ENCODE measurements at places on chromosomes 6 and 20.
A peak's percentile ranks its signal among the peaks of the same experiment; 100 is the strongest.

- no peak for DNase-seq
Measured at GRCh38 chr20:38224531-38224930, 36.0 kb downstream of the KIAA1755 start.

- DNase-seq, result peak; percentile 33
Measured at GRCh38 chr6:1678201-1678600, 68.5 kb downstream of the FOXC1 start.

GRCh38 chr6:162651505-162651904 lies 76.1 kb downstream of the PRKN start:
- no peak for DNase-seq

DNA sequence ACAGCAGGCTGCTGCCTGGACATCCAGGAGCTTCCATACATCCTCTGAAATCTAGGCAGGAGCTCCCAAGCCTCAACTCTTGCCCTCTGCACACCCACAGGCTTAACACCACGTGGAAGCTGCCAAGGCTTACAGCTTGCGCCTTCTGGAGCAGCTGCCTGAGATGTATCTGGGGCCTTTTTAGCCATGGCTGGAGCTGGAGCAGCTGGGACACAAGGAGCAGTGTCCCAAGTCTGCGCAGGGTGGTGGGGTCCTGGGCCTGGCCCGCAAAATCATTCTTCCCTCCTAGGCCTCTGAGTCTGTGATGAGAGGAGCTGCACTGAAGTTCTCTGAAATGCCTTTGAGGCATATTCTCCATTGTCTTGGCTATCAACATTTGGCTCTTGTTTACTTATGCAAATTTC lies 255.0 kb downstream of the DLL1 start:
- no peak for DNase-seq

DNA sequence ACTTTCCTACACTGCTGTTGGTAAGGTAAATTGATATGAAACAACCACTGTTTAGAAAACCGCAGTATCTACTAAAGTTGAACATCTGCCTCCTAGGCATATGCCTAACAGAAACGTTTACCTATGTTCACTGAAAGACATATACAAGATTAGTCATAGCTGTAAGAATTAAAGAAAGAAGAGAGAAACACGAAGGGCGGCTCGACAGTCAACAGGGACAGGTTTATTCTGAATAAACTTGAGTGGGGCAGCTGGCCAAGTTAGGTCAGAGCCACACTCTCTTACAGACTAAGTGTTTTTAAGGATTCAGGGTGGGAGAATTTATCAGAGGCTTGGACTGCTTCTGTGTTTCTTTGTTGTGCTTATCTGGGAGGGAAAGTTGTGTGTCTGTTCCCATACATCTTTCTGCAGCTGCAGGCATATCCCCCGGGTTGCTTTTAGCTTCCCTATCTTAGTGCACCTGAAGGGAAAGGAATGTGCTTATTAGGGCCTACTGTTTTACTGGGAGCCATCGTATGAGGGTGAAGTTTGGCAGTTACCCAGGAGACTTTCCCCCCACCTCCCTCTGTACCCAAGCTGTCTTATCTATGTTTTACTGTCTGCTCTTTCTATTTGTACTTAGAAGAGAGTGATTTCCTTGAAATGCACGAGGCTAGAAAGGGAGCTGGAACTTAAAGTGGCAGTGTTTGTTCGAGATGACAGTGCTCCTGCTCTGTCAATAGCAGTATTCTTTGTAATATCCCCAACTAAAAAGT lies 20.4 kb downstream of the PROCR start:
- DNase-seq, result no peak

DNA sequence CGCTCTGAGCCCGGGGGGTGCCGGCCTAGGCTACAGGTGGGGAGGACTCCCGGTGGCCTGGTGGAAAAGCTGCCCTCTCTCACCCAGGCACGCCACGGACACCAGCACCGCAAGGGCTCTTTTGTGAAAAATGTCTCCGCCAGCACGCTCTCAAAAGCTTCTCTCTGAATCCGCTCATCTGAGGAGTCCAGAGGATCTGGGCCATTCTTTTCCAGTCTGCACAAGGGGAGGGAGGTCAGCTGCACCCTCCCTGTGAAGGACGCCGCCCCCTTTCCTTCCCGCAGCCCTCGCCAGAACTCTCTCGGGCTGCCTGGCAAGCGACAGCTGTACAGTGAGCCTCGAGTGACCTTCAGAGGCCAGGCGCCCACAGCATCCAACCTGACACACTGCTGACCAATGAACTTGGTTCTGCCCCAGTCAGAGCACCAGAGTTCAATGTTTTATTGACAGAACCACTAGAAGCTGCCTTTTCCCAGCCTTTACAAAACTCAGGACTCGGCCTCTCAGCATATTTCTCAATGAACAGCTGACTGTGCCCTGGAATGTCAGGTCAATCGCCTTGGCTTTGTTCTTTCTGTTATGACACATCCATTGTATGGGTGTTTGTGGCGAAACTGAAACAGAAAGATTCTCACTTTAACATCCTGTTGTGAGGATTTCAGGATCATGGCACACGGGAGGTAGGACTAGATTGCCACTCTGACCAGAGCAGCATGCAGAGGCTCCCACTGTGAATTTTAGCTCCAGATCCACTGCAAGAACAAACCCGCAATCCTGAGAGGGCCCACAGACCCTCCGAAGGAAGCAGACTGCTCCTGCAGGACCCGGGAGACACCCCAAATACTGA lies 26.7 kb downstream of the SERPINB9 start:
- DNase-seq, result no peak

DNA sequence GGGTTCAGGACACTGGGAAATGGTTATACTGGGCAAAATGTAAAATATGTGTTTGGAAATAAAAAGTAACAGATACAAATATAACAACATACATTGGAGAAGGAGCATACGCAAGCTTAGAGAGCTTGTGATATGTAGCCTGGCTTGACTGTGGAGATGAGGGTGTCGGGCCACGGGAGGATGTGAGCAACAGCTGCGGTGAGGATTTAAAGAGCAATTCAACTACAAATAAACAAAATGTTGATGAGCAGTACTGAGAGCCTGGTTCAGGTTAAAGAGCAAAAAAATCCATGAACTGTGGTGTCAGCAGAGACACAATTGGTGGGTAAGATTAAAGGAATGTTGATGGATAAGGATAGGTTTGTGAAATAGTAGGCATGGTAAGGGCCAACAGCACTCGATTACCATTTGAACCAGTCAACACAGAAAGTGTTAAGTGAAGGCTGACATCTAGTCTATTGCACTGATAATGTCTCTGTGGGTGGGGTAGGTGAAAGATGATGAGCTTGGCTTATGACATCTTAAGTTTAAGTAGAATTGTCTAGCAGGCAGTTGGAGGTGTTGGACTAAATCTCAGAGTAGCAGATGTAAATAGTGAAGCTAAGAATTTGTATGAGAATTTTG lies 723.2 kb downstream of the EPM2A start:
- no peak for DNase-seq

DNA sequence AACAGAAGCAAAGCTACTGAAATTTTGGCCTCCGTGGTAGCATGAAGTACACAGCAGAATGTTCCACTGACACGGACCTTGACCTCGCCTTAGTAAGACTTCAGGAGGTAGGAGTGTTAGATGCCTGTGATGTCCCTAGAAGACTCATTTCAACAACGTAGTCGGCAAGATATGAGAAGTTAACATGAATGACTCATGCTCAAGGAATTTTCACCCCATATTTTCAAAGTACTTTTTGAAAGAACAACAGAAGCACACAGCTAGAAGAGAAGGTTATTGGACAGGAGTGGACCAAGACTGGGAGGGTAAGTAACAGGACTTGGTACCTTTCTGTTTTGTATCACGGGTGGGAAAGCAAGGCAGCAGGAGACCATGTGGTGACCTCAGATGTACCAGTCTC lies 78.0 kb downstream of the DZANK1 start:
- no peak for DNase-seq

GRCh38 chr6:149248693-149249369 lies 68.7 kb upstream of the TAB2 start:
- no peak for DNase-seq

All from NCI-H345 (cell line).